ENCODE measurements at places on chromosomes 7 and 10.
A peak's percentile ranks its signal among the peaks of the same experiment; 100 is the strongest.

GRCh38 chr7:79684384-79684783 is 230.9 kb upstream of the MAGI2 start:
- DNase-seq: no peak

GRCh38 chr10:71962901-71963300 is 1.3 kb upstream of the CHST3 start:
- no peak for DNase-seq

DNA sequence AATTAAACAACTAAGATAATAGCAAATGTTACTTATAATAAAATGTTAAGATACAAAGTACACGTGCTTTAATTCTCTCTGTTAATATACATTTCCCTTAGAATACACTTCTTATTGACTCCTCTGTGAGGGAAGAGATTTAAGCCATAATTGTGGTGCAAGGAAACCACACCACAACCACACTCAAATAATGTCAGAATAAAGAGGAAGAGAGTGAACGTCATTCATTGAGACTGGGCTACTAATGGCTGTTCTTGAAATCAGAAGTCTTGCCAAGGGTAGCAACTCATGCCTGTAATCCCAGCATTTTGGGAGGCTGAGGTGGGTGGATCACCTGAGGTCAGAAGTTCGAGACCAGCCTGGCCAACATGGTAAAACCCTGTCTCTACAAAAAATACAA is 10.0 kb downstream of the FAM171A1 start:
- no peak for DNase-seq

- DNase-seq: peak; percentile 32
Measured at GRCh38 chr7:105210721-105211205, 178.0 kb downstream of the SRPK2 start.

DNA sequence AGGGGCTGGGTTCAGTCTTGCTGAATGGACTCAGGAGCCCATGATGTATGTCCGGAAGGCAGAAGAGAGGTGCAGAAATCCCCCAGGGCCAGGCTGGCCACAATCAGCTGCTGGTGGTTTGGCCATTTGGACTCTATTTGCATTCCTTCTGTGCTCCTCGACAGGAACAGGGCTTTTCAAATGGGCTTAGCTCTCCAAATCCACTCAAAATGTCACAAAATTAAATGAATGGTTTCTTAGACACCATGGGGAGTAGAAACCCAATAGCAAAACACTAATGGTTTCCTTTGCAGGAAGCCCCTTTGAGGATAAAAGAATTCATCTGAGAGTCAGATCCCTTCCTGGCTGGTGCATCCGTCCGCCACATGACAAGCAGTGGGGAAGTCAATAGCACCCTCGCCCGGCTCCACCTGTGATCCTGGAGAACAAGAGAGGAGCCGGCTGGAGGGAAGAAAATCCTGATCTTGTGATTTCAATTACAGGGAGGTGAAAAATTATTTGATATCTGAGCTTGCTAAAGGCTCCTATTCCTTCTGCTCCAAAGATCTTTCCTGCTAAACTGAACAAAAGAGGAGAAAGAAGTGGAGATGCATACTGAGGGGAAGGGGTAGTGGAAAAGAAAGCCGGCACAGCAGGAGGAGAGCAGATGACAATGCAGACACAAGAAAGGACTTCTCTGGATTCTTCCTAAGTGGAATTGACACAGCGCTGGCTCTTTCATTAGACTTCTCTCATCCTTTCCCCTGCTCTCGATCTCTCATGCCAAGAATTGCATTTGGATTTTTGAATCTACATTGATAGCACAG is 190.7 kb downstream of the C7orf25 start:
- DNase-seq: no peak

DNA sequence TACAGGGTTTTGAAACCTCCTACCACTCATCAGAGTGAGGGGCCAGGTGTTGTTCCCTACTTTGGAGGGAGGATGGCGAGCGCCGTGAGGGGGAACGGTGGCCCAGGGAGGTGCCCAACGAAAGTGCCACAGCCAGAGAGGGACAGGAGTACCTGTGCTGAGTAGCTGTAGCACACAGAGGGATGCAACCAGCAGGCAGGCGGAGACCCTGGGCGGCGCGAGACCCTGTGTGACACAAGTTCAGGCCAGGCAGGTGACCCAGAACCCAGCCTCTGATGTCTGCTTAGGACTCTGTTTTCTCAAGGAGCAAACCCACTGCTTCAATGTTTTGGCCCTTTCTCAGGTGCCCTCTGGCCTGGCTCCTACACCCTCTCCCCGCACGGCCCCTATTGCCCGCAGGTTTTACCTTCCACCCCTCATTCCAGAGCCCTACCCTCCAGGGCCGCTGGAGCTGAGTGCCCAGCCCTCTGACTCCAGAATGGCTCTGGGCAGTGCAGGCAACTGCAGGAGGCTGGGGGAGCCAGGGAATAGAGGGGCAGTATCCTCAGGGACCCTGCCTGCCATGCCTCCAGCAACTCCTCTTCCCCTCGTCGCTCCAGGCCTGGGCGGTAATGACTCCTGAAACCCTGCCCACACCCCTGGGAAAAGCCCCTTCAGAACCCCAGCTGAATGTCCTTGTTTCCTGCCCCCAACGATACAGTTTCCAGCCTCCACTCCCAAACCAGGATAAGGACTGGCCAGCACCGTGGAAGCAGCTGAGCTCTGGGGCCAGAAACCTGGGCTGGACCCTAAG is 164.1 kb upstream of the RHEB start:
- DNase-seq: no peak

DNA sequence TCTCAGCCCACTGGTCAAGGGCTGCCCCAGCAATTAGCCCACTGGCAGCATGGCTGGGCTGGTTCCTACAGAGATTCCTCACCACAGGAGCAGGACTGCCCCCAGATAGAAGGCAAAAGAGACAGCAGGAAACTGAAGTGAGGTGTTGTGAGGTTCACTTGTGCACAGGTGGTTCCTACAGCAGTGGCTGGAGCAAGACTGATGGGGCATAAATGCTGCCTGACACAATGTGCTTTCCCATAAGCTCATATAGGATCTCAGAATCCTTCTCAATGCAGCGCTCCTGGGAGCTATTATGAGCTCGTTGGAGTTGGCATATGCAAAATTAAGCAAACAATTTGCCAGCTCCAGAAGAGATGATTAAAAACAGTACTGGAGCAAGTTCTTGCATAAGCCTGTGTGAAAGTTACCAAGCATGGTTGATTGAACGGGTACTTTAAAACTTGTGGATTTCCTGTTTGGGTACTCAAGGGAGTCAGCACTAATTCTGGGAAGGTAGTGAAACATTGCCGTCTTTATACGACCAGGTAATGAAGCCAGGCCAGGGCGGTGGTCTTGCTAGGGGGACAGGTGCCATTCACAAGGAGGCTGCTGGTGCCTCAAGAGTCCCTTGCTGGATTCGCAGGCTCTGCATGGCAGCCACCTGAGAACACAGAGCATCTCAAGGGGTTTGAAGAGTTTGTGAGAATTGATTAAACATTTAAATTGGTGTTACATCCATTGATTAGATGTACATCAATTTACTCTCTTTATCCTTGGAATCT is 20.3 kb upstream of the PRKCQ start:
- no peak for DNase-seq
